Activated CD4-positive, alpha-beta T cell treated with anti-CD3 and anti-CD28 coated beads, Interleukin-2, amount 50 U/mL, for 48 hours (primary cell): ENCODE measurements at places on chromosomes 7 and 10.

GRCh38 chr10:43134126-43134905 lies 3.9 kb upstream of the CSGALNACT2 start:
- DNase-seq: no peak

- no peak for DNase-seq
These were observed 2.6 kb downstream of the FAM241B start for GRCh38 chr10:69632516-69633199.

- no peak for DNase-seq
These were observed 23.6 kb upstream of the STK17A start for GRCh38 chr7:43559171-43559945.

GRCh38 chr7:7265081-7266075 lies 83.0 kb downstream of the C1GALT1 start:
- no peak for DNase-seq

GRCh38 chr10:45249978-45250693 lies 65.3 kb downstream of the OR13A1 start:
- no peak for DNase-seq

- no peak for DNase-seq
These were observed 88.8 kb upstream of the RET start for GRCh38 chr10:42988069-42988468.

- no peak for DNase-seq
These were observed 57.8 kb upstream of the PDCD4 start for GRCh38 chr10:110813743-110814472.

- DNase-seq: no peak
These were observed 409.1 kb upstream of the ETV1 start for GRCh38 chr7:14398526-14398925.

GRCh38 chr10:122884166-122884565 lies 4.8 kb upstream of the FAM24B start:
- no peak for DNase-seq

- DNase-seq: no peak
These were observed 57.0 kb upstream of the DKK1 start for GRCh38 chr10:52256832-52257691.

- DNase-seq: no peak
These were observed 1.9 kb downstream of the EXOC6 start for GRCh38 chr10:92850185-92850584.

DNA sequence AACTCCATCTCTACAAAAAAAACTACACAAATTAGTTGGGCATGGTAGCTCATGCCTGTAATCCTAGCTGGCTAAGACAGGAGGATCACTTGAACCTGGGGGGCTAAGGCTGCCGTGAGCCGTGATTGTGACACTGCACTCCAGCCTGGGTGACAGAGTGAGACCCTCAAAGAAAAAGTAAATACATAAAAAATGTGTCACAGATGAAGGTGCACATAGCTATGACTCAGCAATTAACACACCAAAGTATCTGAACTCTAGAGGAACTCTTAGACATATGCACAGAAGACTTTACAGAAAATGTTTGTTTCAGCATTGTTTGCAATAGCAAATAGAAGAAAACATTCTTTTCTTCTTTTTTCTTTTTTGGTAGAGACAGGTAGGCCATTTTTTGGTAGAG lies 8.3 kb downstream of the C10orf62 start:
- no peak for DNase-seq

DNA sequence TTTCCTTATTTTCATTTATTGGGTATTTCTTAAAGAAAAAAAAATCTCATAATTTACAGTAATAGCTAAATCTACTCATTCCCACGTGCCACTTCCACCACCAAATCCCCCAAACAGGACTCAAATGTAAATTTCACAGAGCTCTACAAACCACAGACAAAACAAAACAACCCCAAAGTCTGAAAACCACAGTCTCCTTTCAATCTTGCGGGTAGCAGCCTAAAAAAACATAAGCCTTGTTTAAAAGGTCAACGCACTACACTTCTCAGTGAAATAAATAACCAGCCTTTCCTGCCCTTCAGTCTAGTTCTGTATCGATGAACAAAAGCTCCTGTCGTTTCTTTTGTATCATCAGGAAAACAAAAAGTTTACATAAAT lies 121.8 kb upstream of the AFAP1L2 start:
- no peak for DNase-seq

- no peak for DNase-seq
These were observed 110.2 kb downstream of the CHN2 start for GRCh38 chr7:29304756-29305155.

DNA sequence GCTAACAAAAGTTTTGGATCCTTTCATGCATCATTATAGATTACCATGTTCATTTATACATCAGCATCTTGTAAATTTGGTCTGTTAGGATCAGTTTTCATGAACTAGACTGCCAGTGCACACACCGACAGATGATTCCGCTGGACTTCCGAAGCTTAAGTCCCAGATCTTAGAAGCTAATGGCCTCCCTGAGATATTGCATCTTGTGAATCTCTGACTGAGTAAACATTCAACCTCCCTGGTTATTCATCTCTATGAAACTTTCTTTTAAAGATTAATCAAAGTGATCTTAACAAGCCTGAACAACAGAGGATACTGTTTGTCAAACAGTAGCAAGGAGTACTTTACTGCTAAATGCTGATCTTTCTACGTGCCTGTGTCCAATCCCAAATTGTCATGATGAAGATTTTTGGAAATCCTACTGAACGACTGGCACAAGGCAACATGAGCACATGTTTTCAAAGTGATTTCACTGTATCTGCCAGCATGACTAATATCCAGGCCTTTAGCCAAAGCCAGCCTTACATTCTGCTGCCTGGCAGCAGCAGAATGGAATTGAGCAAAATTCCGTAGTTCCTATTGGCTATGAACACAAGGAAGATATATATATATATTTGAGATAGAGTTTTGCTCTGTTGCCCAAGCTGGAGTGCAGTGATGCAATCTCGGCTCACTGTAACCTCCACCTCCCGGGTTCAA lies 91.3 kb upstream of the ANK3 start:
- DNase-seq: no peak

- DNase-seq: no peak
These were observed 93.8 kb downstream of the PRTFDC1 start for GRCh38 chr10:24858288-24859270.

DNA sequence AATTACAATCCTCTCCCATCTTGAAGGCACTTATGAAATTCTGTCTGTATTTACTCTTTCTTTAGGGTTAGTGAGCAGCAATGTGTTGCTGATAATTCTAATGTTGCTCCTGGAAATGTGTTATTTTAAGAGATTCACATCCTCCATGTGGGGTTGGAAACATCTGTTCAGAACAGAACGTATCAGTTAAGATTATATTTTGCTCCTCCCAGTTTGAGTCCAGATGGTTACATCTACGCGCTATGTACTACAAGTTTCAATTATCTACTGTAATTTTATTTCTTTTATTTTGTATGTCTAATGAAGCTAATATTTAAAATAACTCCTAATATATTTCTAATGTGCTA lies 250.6 kb upstream of the KLF6 start:
- DNase-seq: no peak

- DNase-seq: no peak
These were observed 2.3 kb upstream of the GIMAP8 start for GRCh38 chr7:150447966-150448788.

GRCh38 chr10:125102246-125102645 lies 58.1 kb downstream of the CTBP2 start:
- DNase-seq: no peak
